Ureter (tissue), 1 donor: ENCODE measurements at places on chromosomes 5 and 9. TPM values are rescaled to one million over a fixed set of nuclear protein-coding genes. Genes with fewer than 3 reads are reported as not detected.

DNA sequence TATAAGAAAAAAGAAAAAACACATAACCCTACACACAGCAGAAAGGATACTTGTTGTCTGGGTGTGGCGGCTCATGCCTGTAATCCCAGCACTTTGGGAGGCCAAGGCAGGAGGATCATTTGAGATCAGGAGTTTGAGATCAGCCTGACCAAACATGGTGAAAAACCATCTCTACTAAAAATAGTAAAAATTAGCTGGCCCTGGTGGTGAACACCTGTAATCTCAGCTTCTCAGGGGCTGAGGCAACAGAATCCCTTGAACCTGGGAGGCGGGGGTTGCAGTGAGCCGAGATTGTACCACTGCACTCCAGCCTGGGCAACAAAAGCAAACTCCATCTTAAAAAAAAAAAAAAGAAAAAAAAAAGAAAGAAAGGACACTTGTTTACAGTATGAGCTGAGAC is 147.6 kb upstream of the PITX1 start:
- no peak for DNase-seq

DNA sequence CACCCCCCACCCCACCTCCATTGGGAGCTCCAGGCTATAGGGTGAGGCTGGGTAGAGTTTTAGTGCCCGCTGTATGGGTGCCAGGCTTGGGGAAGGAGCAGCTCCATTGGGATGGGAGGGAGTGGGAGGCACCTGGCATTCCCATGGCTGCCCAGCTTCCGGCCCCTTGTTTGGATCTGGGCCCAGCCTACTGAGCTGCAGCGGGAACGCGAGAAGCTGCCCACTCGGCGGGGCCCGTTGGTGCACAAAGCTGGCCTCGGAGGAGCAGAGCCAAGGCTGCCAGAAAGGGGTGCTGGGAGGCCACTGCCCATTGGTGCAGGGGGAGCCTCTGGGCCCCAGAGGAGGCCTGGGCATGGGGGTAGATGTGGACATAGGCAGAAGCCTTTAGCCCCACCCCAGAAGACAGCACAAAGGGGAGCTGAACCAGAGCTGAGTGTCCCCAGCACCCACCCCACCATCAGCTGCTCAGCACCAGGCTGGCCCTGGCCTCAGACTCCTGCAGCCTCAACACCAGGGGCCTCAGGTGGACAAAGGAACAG is 4.4 kb downstream of the LCN9 start:
- DNase-seq, result no peak

- DNase-seq, result no peak
Observed at GRCh38 chr9:100990605-100991381, 37.7 kb upstream of the PLPPR1 start.

RASGEF1C gene
- not detected for total RNA-seq

PCDHGB6 gene
- total RNA-seq, result 8.2 TPM

- no peak for DNase-seq
Observed at GRCh38 chr5:127839496-127840197, 136.5 kb downstream of the CCDC192 start.

GRCh38 chr9:89427621-89428221 is 70.2 kb downstream of the SEMA4D start:
- no peak for DNase-seq

DNA sequence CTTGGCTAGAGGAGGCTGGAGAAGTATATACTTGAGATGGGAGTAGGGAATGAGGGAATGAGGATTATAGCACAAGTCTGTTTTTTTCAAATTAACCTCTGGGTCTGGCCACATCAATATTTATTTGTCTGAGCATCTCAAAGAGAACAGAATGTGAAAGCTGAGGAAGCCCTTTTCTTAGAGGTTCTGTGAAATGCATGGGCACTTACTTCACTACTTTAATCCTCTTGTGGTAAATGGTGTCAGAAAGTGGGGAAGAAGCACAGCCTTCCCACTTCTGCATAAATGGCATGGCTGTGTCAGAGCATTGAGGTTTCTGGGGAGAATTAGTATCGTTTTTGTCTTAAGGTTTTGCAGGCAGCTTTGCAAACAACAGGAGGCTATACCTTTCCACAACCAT is 48.6 kb downstream of the SPATA31D1 start:
- DNase-seq, result no peak

DNA sequence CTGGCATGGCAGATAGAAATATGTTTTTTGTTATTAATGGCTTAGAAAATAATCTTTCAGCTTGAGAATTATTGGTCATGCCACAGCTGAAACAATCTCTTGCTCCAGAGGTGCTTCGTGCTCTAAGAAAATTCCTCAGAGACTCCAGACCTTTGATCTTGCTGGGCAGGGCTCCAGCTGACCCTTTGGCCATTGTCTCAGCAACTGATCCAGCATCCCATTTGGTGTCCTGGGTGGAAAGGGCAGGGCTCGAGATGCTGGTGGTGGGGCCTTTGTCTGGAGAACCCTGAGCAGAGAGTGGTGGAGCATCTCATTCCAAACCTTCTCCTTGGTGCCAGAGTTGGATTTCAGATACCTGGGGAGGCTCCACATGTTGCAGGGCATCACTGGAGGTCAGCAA is 43.2 kb upstream of the PIK3R1 start:
- DNase-seq, result no peak

CYLC2 gene
- not detected for total RNA-seq

GRCh38 chr5:75021219-75021618 is 31.1 kb downstream of the GCNT4 start:
- DNase-seq, result no peak

- DNase-seq, result no peak
Observed at GRCh38 chr5:141711687-141712086, 29.7 kb upstream of the ARAP3 start.

- no peak for DNase-seq
Observed at GRCh38 chr5:89735082-89735481, 674.5 kb downstream of the CETN3 start.

DNA sequence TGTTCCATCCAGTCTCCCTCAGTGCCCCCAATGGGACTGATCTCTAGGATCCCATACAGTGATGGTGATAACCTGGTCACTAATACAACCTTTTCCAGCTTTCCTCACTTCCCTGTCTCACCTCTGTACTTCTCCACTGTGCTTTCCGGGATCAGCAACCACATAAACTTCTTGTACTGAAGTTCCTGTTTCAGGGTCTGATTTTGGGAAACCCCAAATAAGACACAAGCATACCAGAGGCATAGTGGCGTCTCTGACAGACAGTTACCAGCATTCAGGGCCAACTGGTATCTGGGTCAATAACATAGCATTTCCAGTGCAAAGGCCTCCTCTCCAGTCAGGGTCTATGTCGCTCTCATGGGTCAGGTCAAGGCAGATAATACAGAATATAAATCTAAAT is 64.3 kb downstream of the GLDC start:
- DNase-seq, result no peak

LVRN gene
- 0.49 TPM for total RNA-seq

FNBP1 gene
- 71.7 TPM for total RNA-seq

GRCh38 chr5:90967443-90967842 is 408.8 kb downstream of the ADGRV1 start:
- no peak for DNase-seq

CMBL gene
- total RNA-seq, result 20.7 TPM

- DNase-seq, result no peak
Observed at GRCh38 chr9:18632632-18633403, 158.9 kb downstream of the ADAMTSL1 start.

SUB1 gene
- total RNA-seq, result 138 TPM

- DNase-seq, result no peak
Observed at GRCh38 chr9:16458696-16459420, 411.6 kb downstream of the BNC2 start.

- no peak for DNase-seq
Observed at GRCh38 chr9:27124151-27124550, 15.1 kb downstream of the TEK start.

GRCh38 chr5:146920351-146920881 is 41.9 kb upstream of the PPP2R2B start:
- no peak for DNase-seq

GRCh38 chr9:135736272-135736978 is 34.4 kb downstream of the KCNT1 start:
- DNase-seq, result no peak

DNA sequence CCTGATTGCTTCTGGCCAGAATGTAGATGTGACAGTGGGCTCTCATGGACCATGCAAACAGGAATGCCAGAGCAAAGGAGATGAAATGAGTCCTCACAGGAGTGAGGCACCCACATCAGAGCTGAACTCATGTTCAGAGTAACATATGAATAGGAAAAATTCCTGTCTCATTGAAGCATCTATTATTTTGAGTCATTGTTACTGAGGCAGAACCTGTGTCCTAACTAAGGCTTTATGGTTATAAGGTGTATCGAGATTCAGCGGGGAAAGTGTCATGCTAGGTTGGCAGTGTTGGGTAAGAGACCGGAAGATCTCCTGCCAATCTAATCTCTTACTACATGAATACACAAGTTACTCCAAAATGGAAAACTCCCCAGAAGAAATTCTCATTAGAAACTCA is 304.1 kb downstream of the TRPM3 start:
- DNase-seq, result no peak

DNA sequence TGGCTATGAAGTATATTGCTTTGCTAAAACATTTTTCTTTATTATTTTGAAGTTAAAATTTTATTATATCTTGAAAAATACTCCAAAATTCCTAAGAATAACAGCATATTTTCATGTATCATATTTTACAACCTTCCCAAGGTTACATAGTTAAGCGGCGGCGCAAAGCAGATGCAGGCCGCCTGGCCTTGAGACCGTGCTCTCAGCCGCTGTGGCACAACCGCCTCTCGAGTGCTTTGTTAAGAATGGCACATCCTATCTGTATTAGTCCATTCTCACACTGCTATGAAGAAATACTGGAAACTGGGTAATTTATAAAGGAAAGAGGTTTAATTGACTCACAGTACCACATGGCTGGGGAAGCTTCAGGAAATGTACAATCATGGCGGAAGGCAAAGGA is 228.8 kb downstream of the ARRDC3 start:
- DNase-seq, result no peak

PLPP7 gene
- total RNA-seq, result 3.9 TPM

SMIM33 gene
- total RNA-seq, result not detected

SPATA6L gene
- 23.1 TPM for total RNA-seq

GRCh38 chr5:153827397-153827796 is 211.3 kb downstream of the FAM114A2 start:
- no peak for DNase-seq

DNA sequence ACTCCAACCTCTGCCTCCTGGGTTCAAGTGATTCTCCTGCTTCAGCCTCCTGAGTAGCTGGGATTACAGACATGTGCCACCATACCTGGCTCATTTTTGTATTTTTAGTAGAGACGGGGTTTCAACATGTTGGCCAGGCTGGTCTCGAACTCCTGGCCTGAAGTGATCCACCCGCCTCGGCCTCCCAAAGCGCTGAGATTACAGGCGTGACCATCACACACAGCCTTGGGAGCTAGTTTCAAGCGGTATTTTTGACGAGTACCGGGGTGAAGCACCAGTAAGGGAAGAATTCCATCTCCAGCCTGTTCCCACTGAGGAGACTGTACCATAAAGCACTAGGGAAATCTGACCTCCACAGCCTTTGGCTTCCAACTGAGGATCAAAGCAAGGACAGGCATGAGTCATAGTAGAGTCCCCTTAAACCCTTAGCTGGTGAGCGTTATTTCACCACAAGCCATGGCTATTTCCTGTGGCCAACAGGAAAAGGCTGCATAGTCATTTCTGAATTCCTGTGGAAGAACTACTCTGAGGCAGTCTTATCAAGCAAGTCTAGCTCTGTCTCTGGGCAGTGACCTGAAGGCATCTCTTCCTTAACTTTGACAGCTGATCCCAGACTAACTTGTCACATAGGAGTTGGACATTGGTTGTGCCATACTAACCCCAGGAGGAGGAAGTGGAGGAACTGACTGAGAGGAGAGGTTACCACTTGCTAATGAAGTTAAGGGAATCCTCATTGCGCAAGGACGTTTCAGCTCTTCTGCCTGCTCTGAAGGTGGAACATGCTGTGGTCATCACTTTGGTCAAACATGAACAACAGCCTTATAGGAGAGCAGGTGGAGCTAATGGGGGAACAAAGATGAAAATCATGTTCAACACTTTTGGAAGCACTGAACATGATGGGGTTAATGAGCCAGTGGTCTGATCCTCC is 85.8 kb upstream of the DMRT1 start:
- no peak for DNase-seq

GRCh38 chr9:34588671-34589635 is 571 bp downstream of the CNTFR start:
- DNase-seq, result no peak

DNA sequence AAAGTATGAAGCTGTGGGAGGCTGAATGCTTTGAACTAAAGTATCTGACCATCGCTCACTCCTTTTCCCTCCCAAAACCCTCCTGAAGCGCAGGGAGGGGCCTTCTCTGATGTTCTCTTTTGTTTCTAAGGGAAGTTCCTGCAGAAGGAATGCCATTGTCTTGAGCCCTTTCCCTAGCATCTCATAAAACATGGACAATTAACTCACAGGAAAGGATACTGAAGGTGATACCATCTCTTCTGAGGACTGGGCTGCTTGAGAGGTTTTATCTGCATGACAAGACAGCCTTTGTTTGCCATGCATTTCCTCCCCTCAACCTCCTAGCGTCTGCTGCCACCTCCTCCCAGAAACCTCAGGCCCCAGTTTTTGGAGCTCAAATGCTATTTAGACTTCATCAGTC is 4.3 kb upstream of the RMND5B start:
- DNase-seq, result no peak

TAS2R1 gene
- total RNA-seq, result not detected

- DNase-seq, result no peak
Observed at GRCh38 chr5:10411336-10411735, 30.3 kb upstream of the ROPN1L start.

DNA sequence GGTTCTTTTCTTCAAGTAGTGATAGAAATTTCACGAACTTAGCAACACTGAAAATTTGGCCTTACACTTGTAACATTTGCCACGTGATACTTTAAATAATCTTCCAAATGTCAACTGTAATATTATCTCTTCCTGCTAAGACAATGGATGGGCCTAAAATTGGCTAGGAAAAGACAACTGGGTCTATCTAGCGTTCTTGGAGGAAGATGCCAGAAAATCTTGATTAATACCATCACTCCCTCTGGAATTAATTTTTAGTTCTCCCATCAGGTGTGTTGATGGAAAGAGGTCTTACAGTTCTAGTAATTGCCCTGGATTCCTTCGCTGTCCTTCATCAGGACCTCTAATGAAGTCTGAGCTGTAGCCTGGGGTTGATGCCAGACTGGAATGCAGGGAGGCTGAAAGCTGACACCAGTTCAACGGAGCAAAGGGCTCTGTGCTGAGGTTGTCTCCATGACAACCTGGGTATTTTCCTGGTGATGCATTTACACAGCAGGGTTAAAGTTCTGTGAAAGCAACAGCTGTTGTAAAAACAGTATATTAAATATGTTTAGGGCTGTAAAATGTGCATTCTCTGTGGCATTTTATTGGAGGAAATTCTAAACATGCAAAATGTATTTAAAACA is 92.3 kb downstream of the GAS1 start:
- DNase-seq, result no peak

DNA sequence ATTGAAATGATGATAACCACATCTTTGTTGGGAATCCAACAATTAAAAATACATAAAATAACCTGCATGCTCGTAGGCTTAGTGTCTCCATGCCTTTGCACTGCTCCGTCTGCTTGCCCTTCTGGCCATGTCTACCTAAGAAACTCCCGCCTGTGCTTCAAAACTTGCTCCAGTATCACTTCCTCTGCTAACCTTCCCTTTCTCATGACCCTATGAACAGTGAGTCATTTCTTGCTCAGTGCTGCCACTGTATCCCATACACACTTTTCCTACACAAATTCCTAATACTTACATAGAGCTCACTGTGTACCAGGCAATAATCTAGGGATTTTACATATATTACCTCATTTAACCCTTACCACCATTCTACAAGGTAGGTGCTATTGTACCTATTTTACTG is 33.5 kb downstream of the TMEM245 start:
- no peak for DNase-seq
